ENCODE measurements at places on chromosomes 7 and 10. TPM values are rescaled to one million over a fixed set of nuclear protein-coding genes. Genes with fewer than 3 reads are reported as not detected.

WNT2 gene
- 0.08 TPM for total RNA-seq

ITGB8 gene
- total RNA-seq = 21.0 TPM

ANKRD7 gene
- total RNA-seq = 0.23 TPM

TRIM50 gene
- not detected for total RNA-seq

CPA4 gene
- total RNA-seq = 52.9 TPM

HOXA7 gene
- not detected for total RNA-seq

LRRC17 gene
- 39.7 TPM for total RNA-seq

TMEM273 gene
- not detected for total RNA-seq

ASB15 gene
- not detected for total RNA-seq

UNCX gene
- not detected for total RNA-seq

CD36 gene
- total RNA-seq = 132 TPM

AUTS2 gene
- 0.75 TPM for total RNA-seq

MSS51 gene
- total RNA-seq = 0.60 TPM

CELF2 gene
- 7.6 TPM for total RNA-seq

MET gene
- 16.9 TPM for total RNA-seq

TMEM130 gene
- 0.12 TPM for total RNA-seq

PLXNA4 gene
- total RNA-seq = 23.5 TPM

EDRF1 gene
- total RNA-seq = 14.5 TPM

LRRC4 gene
- total RNA-seq = not detected

FFAR4 gene
- total RNA-seq = not detected

KBTBD2 gene
- total RNA-seq = 31.5 TPM

NPC1L1 gene
- not detected for total RNA-seq

EXOC4 gene
- total RNA-seq = 169 TPM

BTBD16 gene
- not detected for total RNA-seq

ANKMY2 gene
- total RNA-seq = 19.2 TPM

Data from smooth muscle cell of the coronary artery (primary cell).